ENCODE measurements at places on chromosomes 2 and 18.

DNA sequence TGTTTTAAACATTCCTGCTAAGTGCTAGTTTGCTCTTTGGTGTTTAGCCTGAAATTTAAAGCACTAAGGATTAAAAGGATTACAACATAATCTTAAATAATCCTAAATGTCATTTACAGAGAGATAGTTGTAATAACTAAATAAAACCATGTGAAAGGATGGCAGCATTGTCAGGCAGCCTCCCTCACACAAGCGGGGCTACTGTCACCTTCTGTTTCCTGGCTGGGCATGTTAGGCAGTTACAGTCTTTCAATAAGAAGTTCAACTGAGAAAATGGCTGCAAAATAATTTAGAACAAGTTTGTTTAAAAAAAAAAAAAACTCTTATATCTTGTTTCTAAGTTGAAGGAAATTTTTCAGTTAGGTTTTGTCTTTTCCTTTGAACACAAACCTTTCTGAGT, 124.9 kb downstream of the ARHGAP15 start:
- DNase-seq = no peak

- DNase-seq = no peak
Measured at GRCh38 chr2:64317707-64318475, 136.1 kb upstream of the LGALSL start.

- no peak for DNase-seq
Measured at GRCh38 chr2:177520324-177520723, 127.8 kb downstream of the AGPS start.

- no peak for DNase-seq
Measured at GRCh38 chr2:169860149-169860548, 32.9 kb downstream of the UBR3 start.

DNA sequence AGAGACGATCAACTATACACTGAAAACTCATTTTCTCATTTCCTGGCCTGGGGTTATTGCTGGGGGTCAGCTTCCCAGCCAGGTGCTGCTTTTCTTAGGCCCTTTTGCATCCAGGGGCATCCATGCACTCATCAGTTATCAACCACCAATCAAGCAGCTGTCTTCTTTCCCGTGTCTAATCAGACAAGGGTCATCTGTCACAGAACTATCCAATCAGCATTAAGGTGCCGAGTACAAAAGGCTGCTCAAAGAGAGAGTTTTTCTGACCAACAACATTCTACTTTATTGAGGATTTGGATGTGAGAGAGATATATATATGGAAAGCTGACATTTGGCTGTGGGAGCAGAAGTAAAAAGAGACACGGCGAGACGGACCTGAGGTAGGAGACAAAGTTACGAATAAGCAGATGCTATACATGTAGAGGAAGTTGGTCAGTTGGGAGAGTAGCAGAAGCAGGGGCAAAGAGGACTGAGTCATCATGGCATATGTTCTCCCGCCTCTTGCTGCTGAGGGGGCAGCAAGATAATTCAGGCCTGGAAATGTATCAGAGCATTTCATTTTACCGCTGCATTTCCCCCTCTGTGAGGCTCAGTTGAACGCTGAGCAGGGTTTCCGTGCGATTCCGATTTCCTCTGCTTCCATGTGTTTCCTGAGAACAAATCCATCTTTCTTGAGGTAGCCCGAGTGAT, 129.3 kb downstream of the NUP35 start:
- DNase-seq = no peak

GRCh38 chr2:210611466-210611865, 55.1 kb downstream of the CPS1 start:
- no peak for DNase-seq

GRCh38 chr2:88626171-88627054, 851 bp downstream of the EIF2AK3 start:
- DNase-seq = peak; percentile 51

GRCh38 chr2:1736045-1736444, 8.3 kb downstream of the PXDN start:
- peak; percentile 6 for DNase-seq

- no peak for DNase-seq
Measured at GRCh38 chr2:176114120-176114929, 2.3 kb upstream of the HOXD10 start.

DNA sequence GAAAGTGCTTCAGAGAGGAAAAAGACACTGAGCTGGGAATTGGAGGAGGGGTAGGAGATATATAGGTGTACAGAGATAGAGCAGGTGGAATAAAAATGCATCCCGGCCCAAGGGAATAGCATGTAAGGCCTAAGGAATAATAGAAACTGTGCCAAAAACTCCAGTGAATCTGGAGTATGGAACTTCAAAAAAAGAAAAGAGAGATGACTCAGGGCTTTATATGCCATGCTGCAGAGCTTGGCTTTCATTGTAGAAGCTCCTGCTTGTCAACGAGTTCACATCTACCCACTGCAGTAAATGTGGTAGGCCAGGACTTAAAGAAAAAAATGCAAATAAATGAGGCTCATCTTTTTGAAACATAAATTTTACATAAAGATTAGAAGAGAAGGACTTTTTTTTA, 131.8 kb downstream of the MREG start:
- no peak for DNase-seq

DNA sequence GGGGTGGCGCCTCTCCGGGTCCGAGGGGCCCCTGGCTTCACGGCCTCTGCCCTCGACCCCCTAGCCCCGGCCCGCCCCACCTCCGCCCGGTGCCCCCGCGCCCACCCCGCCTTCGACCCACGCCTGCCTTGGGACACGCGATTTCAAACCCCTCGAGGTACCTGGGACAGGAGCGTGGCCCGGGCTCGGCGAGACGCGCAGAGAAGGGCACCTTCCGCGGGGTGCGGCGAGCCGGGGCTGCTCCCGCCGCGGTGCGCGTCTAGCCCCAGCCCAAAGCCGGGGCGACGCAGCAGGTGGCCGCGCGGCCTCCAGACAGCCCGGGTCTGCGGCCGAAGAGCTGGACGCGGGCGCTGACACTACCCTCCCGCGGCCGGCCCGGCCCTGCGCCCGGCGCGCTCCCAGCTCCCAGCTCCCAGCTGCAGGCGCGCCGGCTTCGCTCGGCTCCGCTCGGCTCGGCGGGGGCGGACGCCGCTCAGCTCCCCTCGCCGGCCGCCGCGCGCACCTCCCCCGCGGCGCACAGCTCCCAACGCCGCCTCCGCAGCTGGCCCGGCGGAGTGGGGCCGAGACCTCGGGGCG, at the start of gene CRACDL:
Gene CRACDL, minus strand, starts transcription at position 449 of the 576 bp plus-strand sequence. CDS start 89,425 bp downstream, outside the sequence.
- no peak for DNase-seq

DNA sequence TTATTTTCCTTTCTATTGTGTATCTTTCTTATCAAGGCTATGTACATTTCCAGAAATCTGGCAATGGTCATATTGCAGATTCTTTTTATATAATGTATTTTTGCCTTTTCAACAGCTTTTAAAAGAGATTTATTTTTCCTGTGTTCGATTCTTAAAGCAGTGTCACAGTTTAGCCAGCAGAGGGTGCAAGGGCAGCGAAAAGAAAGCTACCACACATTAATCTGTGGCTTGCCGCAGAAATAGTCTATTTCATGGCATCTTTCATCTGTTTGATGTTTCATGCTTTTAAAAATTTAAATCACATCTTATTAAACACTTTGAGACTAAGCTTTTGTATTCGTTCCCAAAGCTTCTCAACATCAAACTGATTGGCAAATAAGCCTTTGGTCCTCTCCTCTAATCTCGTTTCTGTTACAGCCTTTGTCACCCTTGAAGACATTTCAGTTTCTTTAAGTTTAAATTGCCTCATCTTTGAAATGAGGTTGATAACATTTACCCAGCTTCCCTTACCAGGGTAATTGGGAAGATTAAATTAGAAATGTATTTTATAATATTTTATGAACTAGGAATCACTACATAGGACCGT, 73.3 kb downstream of the PIK3C3 start:
- DNase-seq = no peak

DNA sequence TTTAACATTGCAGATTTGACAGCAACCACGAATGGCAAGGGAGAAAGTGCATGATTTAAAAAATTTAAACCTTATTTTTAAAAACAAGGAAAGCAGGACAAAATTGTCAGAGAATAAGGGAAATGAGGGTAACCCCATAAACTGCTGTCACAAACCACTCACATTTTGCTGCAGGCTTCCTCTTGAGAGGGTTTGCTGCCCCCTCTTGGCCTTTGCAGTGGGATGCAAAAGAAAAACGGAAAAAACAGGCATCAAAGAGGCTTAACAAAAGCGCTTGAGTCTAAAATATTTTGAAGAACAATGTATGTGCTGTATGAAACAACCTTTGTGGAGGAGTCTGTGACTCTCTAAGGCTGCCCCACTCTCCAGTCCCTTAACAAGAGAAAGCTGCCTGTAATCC, 91.6 kb downstream of the TMX3 start:
- no peak for DNase-seq

DNA sequence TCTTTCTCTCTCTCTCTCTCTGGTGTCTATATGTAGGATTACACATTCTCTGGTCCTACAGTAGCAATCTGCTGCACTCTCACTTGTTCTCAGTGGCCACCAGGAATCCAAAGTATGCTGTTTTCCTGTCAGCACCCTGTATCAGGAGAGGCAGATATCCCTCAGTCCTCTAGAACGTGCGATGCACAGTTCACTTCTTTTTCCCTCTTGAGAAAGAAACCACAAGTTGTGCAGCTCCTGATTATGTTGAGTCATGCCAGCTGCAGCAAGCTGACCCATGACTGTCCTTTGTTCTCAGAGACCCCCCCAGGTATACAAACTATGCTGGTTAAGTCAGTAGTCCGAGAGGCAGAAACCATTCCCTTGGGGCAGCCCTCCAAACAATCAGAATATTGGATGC, 54.6 kb downstream of the LANCL1 start:
- DNase-seq = peak; percentile 68

- no peak for DNase-seq
Measured at GRCh38 chr2:48984922-48985321, 169.4 kb downstream of the FSHR start.

GRCh38 chr2:38462121-38462661, 85.1 kb upstream of the ATL2 start:
- no peak for DNase-seq

DNA sequence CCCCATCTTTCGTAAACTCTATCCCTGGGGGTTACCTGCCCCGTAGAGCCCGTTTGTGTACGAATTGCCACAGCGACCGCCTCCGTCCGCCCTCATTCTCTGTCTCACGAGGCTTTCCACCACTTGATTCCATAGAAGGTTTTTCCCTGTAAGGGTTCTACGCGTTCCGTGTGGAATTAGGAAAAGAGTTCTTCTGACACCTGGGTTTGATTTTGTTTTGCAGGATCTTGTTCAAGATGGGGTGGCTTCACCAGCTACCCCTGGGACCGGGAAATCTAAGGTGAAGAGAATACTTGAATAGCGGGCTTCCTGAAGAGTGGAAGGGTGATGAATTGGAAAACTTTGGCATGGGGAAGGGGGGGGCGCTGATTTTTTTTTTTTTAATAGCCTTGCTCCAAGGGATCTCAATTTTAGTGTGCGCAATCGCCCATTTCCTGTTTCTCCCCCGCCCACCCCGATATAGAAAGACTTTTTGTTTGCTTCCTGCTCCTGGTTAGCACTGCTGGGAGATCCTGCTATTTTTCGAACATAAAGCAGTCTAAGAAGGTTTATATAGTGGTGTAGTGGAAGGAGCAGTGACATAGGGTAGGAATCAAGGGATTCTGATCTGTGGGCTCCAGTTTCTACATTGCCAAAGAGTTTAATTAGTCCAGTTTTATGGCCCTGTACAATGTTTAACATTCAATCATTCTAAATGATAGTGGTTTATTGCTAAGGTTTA, 564 bp downstream of the GCC2 start:
- no peak for DNase-seq

- no peak for DNase-seq
Measured at GRCh38 chr2:217650716-217651360, 352.0 kb downstream of the TNS1 start.
